Stimulated activated CD4-positive, alpha-beta T cell treated with anti-CD3 and anti-CD28 coated beads, TNF-alpha, amount 100 ng/mL, for 24 hours (primary cell): ENCODE measurements at places on chromosomes 1 and 21.

- no peak for DNase-seq
These were observed 20.3 kb downstream of the ENO1 start for GRCh38 chr1:8858112-8858668.

DNA sequence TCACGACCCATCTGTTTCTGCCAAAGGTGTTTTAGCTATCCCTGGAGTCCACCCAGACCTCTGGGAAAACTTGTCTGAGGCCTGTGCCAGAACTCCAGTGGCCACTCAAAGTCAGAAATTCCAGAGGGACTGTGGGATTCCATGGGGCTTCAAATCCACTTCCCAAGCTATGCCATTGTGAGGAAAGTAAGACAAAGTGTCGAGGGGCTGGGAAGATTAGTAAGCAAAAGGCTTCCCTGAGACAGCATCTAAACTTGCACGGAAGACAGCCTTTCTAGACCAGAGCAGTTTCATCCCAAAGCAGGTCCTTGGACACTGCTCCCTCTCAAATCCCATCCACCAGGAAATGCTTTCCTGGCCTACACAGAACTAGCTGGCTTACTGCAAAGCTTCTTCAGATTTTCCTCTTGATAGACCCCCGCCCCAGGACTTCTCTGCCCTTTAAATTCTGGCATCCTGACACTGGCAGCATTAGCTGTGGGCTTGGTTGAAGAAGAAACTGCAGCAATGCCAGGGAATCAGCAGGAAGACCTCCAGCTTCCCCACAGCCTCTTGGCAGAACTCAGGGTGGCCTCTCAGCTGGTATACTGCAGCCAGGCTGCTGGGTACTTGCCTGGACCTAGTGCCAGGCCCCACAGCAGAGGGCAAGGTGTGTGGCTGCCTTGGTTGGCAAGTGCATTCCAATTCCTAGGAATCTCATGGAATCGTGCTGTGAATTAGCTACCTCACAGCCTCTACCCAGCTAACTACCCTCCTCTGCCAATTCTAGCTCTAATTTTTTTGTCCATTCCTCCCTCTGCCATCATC, 27.3 kb upstream of the LMX1A start:
- DNase-seq, result no peak

DNA sequence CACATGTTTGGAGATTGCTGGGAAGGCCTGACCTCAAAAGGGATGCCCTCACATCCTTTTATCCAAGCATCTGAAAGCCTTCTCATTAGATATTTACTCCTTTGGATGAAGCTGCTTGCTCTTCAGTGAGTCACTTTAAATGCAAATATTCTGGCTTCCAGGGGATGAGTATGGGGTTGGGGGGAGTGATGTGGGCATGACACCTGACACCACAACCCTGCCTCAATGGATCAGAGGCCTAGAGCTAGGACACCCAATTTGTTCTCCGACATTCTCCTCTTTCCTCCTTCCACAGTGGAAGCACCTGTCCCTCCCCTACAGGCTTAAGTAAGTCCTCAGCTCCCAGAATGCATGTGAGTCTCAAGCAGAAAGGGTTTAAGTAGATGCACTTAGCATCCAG, 238.3 kb downstream of the OMA1 start:
- no peak for DNase-seq

DNA sequence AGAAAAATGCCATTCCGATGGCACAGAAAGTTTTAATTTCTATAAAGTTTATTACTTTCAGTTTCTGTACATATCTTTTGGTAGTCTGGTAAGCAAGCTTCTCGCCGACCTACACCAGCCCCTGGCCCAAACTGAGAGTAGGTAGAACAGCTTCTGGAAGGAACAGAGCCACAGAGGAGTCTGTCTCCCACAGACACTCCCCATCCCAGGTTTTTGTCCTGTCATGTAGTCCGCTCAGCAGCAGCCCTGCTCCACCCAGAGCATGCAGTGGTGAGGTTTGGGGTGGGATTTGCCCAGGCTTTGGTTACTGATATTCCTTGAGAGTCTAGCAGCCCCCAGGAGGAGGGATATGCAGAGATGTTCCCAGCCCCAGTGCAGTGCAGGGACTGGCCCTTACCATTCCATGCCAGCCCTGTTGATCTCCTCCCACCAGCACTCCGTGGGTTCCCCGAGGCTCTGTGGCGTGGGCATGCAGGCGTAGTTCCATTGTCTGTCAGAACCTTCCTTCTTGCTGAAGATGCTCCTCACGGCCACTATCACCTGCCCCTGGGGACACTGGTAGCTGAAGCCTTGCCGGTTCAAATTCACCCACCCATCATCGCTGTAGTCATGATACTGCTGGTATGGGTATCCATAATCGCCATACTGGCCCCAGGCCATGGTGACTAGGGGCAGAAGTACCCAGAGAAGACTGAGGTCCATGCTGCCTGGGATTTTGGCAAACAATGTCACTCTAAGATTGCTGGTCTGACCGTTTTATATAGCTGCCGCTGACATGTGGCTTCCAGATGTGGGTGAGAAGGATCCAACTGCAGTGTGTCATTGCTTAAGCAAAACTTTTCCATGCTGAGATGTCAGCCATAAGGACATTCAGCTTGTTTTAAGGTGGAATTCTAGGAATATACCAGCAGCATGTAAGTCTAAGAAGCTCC, at the start of gene DPT:
Gene DPT, minus strand, starts transcription at position 734 of the 932 bp plus-strand sequence. Its CDS starts 32 bp downstream, at position 702.
- no peak for DNase-seq

DNA sequence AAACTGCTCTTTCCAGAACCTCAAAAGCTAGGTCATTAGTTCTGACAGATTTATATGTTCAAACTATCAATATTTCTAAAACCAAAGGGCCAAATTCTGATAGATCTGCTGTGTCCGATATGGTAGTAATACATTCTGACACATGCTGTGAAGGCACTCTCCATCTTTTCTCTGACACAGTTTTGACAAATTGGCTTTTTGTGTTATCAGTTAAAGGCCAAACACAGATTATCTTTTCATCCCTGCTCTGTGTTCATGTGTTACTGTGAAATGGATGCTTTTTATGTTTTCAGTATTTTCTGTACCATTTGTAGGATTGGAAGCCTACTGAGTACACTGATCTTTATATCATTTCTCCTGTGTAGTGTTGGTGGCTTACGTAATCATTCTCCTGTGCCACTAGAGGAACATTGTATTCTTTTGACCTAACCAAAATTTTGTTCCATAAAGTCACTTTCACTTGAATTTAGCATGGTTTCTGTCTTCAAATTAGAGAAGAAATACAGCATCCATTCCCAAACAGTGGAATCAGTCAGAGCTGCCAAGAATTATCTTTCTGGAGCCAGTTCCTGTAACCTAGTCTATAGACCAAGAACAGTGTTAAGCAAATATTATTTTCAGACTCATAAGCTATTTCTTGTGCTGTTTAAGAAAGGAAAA, 137.2 kb downstream of the ADGRL2 start:
- DNase-seq, result no peak

DNA sequence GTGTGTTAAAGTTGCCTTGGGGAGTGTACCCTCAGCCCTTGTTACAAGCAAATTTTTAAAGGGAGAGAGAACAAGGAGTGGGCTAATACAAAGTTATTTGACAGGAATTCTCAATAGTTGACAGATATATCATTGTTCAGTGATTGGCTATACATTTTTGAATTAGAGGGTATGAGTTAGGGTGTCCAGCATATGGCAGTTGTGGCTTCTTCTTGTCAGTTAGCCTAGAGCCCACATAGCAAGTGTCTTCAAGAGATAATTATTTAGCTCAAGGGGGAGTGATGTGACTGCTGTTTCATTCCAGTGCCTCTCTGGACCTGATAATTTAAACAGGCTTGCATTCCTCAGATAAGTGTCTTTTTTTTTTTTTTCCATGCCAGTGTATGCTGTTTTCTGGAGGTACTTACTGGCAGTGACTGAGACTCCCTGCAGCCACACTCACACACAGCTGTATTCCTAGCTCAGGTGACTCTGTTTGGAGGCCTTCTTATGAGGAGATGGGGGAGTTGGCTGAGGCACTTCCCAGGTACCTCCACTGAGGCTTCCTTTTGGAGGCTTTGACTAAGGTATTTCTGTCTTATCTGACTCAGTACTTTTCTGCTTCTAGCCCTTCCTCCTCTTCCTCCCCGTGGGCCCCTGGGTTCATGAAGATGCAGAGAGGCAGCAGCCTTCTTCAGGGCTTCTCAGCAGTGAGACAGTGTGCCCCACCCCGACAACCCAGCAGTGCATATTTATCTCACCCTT, 32.3 kb downstream of the IVNS1ABP start:
- DNase-seq, result peak; percentile 4

GRCh38 chr21:14688412-14688811, 142.3 kb upstream of the SAMSN1 start:
- no peak for DNase-seq

GRCh38 chr1:205592443-205593003, 39.3 kb downstream of the ELK4 start:
- no peak for DNase-seq

- no peak for DNase-seq
These were observed 754.8 kb upstream of the ADAMTS5 start for GRCh38 chr21:27721675-27722074.

GRCh38 chr1:1157914-1158710, 15.6 kb upstream of the TTLL10 start:
- no peak for DNase-seq
